D341Med (cell line): ENCODE measurements at places on chromosomes 1 and 21.
A peak's percentile ranks its signal among the peaks of the same experiment; 100 is the strongest.

DNA sequence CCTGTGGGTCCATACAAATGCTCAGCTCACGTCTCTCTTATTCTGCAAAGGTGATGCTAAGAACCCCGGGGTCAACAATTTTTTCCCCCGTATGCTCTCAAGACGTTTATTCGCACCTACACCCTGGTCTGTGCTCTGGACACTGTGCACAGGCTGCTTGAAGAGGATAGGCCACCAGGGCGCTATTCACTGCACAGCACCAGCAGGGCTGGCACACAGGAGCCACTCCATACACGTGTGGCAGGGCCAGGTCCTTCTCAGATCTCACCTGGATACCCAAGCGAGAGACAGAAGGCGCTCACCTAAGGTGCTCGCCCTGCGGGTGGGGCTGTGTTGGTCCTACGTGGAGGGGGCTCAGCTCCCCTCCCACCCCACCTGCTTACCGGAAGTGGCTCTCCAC, 16.7 kb downstream of the TMEM63A start:
- no peak for DNase-seq

DNA sequence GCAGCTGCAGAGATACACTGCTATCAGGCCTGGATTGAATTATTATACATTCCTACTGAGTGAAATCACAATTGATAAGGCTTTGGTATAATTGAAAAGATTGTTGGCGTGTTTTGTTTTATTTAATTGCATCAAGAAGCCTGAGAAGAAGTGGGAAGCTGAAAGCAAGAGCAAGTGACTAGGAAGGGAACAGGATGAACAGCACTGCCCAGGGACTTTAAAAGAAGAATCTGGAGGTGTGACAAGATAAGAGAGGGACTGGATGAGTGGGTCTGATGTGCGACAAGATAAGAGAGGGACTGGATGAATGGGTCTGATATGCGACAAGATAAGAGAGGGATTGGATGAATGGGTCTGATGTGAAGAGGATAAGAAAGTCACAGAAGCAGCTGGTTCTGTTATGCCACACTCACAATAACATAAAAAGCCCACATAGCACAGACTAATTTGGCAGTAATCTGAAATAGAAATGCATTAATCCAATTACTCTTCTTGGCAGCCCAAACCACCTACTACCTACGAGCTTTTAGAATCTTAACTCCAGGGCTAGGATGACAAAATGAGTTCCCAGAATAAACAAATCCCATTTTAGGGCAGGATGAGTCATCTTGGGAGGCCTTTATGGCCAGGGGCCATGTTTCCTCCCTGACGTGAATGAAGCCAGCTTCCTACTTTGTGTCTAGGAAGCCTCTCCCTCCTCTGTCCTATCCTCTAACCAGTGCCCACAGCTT, 129.7 kb downstream of the DUSP10 start:
- DNase-seq = no peak

DNA sequence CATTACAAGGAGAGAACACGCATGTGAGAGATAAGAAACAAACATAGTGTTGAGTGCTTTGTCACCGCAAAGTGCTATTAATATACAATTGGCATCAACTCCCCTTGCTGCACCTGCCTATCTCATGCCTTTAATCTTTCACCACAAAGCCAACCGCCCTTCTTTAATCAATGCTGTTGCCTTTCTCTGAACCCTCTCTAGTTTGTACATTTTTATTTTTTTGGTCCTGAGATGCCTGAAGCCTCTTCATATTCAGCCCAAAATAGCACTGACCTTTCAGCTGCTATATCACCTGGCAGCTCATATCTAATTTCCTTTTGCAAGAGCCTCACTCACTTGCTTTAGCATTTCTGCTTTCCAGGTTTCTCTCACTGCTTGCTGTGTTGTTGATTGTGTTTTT, 504.7 kb downstream of the NUF2 start:
- DNase-seq = no peak

GRCh38 chr1:162283657-162284056, 93.0 kb downstream of the SPATA46 start:
- DNase-seq = no peak

- no peak for DNase-seq
These were observed 1.6 kb downstream of the UBASH3A start for GRCh38 chr21:42405064-42406013.

DNA sequence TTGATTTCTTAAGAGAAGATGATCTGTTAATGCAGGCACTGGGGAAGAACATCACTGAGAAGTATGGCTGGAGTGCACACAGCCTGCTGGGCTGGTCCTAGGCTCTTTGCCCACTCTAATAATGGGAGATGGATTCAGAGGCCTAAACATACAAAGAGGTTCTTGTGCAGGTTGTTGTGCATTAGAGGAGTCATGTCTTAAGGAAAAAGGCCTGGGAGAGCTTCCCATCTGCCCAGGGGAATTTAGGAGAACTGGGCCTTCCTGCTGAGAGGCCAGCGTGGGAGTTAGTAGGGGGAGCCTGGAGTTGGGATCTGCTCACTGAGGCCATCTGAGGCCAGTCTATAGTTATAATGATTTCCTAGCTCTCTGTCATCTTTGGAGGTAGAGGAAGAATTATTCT, 126.7 kb downstream of the TLR5 start:
- DNase-seq = no peak

GRCh38 chr1:189149547-189150375, 1327.9 kb downstream of the BRINP3 start:
- no peak for DNase-seq

- no peak for DNase-seq
These were observed 41.7 kb upstream of the RAB4A start for GRCh38 chr1:229229137-229229720.

GRCh38 chr1:87644033-87644578, 315.4 kb downstream of the LMO4 start:
- no peak for DNase-seq

DNA sequence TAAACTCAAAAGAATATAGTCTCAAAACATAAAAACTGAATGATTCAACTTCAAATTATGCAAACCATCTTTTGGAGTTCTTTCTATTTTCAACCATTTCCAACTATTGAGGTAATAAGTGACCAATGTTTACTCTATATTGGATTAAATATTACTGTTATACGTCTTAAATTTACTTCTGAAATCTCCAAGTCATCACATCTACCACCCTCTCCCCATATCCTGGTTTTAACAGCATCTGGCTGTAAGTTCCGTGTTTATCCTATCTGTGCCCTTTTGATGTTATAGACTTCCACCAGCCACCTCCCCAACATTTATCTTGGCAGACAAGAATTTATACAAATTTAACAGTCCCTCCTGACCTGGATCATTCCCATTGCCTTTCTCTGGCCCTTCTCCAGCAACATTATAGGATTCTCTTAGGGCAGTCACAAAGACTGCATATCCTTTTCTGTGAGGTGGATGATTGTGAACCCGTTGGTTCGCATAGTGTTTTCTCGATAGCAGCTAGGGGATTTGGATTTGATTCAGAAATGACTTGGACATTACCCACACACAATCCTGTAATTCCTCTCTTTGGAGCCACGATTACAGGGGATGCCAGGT, 313.4 kb upstream of the FMN2 start:
- DNase-seq = no peak

DNA sequence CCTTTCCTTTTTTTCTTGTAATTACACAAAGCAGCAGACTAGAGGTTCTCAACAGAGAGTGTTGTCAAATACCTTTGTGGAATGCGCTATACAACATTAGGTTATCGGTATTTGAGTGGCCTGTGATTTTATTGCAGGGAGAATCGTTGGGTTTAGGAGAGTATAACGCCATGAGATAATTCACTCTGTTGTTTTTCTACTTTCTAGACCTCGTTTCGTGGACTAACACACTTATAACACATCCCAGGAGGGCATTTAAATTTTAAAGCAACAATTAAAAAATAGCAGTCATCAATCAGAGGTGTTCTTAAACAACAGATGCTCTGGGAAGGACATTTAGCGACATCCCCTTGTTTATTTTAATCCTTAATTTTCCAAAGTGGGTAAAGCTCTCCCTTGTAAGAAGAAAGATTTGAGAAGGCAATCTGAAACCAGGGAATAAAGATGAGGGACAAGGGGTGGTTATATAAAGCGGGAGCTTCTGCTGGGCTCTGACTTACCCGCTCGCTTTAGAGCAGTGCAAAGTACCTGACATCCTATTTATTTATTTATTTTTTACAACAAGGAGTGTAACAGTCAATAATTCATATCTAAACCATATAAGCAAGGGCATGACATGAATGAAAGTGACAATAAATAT, 4.9 kb downstream of the PBX1 start:
- DNase-seq = peak; percentile 55

- DNase-seq = peak; percentile 8
These were observed 271.7 kb upstream of the C1orf174 start for GRCh38 chr1:4171480-4172450.

GRCh38 chr1:35640380-35641232, 720 bp downstream of the PSMB2 start:
- DNase-seq = no peak

DNA sequence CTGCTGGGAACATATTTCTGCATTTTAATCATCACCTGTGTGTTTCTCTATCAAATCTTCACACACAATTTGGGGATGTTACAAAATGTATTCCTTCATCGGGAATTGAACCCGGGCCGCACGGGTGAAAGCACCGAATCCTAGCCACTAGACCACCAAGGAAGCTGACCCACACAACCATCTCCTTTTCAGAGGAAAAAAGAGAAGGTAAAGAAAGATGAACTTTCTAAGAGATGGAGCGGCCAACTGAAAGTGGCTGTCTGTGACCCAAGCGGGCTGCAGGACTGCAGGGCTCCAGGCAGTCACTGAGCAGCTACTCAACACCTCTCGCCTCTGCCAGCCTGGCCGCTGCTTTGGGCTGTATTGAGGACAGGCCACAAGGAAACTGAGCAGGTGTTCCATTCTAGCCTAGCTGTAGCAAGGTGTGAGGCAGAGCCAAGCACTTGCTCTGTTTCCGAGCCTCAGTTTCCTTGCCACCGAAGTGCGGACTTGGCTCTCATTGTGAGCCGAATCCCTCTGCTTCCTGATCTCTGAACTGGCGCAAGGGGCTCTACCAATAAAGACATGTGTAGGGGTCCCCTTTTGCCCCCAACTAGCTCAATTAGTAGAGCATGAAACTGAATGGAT, 156.9 kb upstream of the NBPF11 start:
- no peak for DNase-seq

DNA sequence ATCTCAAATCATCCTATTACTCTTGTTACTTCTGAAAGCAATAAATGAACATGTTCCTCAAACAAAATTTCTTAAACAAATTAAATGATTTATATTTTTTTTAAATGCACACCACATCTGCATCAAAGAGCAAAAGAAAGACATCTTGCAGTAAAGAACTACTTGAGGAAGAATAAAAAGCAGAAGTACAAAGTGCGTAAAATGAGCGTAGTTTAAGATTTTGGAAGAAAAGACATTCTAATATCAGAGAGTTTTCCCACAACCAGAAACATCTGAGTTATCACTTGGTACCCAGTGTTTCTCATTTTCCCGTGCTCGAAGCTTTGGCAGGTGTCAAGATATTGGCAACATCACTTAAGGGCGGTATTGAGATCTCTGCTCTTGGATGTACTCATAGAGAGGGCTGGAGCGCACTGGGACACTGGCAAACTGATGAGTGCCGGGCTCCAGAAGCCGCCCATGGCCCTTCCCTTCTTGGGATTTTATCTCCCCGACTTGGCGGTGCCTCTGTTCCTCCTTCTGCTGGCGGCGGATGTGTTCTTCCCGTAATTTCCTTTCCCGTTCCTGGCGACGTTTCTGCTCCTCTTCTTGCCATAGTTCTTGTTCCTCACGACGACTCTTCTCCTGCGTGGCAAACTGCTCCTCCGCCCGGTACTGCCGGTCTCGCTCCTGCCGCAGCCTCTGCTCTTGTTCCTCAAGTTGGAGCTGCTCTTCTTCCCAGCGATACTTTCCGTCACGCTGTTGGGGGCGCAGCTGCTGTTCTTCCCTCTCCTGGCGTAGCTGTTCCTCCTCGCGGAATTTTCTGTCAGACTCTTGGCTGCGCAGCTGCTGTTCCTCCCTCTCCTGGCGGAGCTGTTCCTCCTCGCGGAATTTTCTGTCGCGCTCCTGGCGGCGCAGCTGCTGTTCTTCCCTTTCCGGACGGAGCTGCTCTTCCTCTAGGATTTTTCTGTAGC, 7.9 kb downstream of the TCHH start:
- DNase-seq = no peak

GRCh38 chr21:40388046-40388445, 458.9 kb downstream of the DSCAM start:
- no peak for DNase-seq

GRCh38 chr1:116470671-116471070, 97.6 kb downstream of the ATP1A1 start:
- DNase-seq = no peak

GRCh38 chr1:202144402-202145067, at the start of gene ARL8A:
TSS of gene ARL8A (minus strand) at chr1:202144737. CDS start at chr1:202144572, 165 bp downstream.
- peak; percentile 93 for DNase-seq

GRCh38 chr1:95384567-95384966, 150.6 kb downstream of the RWDD3 start:
- no peak for DNase-seq

- DNase-seq = no peak
These were observed 5.7 kb upstream of the TMEM167B start for GRCh38 chr1:109084563-109085517.

DNA sequence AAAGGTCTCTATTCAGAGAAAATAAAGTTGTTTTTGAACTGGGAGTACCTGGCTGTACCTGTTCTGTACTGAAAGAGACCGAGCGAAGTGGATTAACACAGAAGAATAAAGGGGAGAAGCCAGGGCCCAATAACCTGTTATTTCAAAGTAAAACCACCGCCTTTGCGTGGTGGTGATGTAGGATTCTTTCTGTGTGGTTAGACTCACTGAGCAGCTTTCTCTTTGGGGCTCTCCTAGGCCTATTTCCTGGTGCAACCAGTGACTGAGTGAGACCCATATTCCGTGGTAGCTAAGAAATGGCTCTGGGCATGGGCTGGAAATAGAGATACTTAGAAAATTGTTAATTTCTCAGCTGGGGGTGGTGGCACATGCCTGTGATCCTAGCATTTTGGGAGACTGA, 99.9 kb downstream of the XCL2 start:
- DNase-seq = no peak

- DNase-seq = no peak
These were observed 169.2 kb upstream of the SGIP1 start for GRCh38 chr1:66364578-66365391.
